NCI-H1048 (cell line): ENCODE measurements at places on chromosomes 5 and 9.

GRCh38 chr5:43312076-43312661, 1.0 kb downstream of the HMGCS1 start:
- DNase-seq = no peak

- DNase-seq = no peak
Observed at GRCh38 chr5:43687275-43687674, 84.3 kb downstream of the NNT start.

- no peak for DNase-seq
Observed at GRCh38 chr5:138611678-138612218, 36.5 kb upstream of the HSPA9 start.

DNA sequence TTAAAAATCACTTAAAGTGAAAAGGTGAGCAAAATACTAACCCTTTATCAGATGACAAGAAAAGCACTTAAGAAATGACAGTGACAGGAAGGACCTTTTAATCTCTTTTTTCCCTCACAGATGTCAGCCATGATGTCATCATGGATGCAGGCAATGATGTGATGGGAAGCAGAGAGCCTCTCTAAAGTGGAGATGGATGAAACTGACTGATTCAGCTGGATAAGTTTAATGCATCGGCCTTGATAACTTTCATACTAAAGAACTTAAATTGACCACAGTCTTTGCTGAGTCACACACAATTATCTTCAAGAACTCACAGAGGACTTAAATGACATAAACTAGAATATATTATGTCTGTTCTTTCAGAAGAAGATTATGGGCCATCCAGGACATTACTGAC, 153.2 kb upstream of the FGF10 start:
- no peak for DNase-seq

- no peak for DNase-seq
Observed at GRCh38 chr9:122986010-122986409, 45.2 kb downstream of the RABGAP1 start.

GRCh38 chr5:1997640-1998347, 115.1 kb upstream of the IRX4 start:
- no peak for DNase-seq

- DNase-seq = no peak
Observed at GRCh38 chr9:78612091-78612490, 315.2 kb downstream of the PSAT1 start.

DNA sequence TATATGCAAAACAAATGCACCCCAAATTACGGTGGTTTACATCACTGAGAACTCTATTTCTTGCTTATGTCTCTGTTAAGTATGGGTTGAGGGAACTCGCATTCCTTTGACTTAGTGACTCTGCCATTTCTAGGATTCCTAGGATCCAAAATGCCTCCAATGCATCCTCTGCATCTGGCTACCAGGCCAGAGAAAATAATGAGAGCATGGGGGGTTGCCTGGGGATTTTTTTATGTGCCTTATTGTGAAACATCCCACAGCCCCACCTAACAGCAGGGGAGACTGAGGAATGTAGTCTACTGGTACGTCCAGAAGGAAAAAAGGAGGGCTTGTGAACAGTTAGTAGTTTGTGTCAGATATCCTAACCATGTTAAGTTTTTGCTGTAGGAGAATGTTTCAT, 466.0 kb upstream of the ARRDC3 start:
- DNase-seq = no peak

DNA sequence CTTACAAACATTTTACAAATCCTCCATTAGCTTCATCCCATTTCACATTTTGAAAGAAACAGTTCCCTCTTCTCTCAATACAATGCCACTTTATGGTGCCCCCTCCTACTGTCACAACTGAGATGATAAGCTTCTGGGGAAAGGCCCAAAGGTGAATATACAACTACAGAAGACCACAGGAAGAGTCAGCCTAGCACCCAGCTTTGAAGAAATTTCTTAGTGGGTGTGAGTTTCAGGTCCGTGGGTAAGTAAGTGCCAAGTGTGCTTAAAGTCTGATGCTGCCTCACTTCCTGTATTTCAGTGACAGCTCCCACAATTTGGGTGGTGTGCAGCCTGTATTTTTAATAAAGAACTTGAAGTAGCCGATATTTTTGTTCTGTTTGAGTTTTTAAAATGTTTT, 68.1 kb downstream of the ARHGEF28 start:
- DNase-seq = no peak

GRCh38 chr9:35226651-35227050, 64.8 kb downstream of the UNC13B start:
- DNase-seq = no peak

GRCh38 chr9:96483197-96483596, 33.2 kb downstream of the HABP4 start:
- no peak for DNase-seq

GRCh38 chr9:89530726-89531125, 32.8 kb upstream of the SEMA4D start:
- DNase-seq = no peak

DNA sequence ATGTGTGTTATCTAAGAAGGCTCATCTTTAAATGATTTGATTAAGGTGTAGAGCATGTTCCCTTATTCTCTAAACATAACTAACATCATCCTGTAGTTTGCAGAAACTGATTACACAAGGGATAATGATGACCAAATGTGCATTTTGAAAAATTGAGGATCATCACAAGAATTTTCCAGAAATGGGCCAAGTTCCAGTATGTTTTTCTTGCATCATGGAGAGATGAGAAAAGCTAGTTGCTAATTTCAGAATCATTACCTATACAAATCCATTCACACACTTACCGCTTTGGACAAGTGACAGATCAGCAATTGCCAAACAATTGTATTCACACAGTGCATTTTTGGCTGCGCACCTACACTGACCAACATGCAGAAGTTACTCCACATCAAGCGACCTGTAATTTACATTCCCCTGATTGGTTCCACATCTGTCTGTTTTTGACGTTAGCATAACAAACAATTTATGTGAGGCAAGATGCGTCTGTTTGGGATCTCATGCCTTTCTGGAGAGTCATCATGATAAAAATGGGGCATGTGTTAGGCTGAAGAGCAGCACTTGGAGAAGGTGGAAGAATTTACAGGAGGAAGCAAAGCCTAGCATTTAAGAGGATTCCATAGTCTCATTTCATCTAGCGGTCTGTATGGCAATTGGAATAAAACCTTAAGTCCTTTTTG, 2.8 kb upstream of the BNC2 start:
- DNase-seq = no peak

DNA sequence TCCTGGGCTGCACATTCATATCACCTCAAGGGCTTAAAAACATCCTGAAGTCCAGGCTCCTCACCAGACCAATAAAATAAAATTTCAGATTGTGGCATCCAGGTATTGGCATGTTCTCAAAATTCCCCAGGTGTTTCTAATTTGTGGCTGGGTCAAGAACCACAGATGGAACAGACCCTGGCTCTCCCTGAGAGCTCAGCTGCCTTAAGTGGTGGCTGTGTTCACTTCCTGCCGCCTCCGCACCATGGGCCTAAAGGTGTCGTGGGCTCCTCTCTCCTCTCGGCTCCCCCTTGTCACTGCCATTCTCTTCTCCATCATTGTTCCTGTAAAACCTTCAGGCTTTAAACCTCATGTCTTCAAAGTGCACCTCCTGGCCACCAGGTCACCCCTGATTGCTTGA, 17.8 kb upstream of the CCNJL start:
- DNase-seq = no peak

DNA sequence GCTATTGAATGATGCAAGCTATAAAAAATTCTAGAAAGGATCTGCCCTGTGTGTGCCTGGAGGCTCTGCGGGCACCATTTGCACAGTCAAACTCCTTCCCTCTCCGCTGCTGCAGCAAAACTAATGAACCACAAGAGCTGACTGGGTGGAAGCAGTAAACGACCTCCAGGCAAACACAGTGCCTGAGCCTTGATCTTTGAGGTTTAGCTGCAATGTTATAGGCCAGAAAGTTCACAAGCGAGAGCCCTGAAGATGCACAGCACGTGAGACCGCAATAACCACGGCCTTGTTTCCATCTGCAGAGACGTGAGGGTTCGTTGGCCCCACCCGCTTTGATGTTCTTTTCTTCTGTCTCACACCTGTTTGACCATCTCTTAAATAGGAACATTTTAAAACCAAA, 69.2 kb upstream of the S1PR3 start:
- no peak for DNase-seq

- no peak for DNase-seq
Observed at GRCh38 chr9:133121915-133122550, 993 bp upstream of the RALGDS start.

DNA sequence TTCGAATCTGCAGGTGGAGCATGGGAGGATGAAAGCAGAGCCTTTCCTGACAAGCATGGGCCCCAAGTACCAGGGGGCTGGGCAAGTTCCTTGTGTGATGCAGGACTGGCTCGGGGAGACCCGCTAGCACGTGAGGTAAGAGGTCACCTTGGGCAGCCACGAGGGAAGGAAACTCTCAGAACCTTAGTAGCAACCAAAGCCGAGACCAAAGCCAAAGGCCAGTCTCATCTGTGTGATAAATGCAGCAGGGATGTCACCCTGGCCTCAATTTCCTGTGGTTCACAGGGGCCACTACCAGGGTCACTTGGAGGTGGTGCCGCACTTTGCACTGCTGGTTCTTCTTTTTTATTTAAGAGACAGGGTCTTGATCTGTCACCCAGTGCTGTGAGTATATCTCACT, 39.5 kb downstream of the PRRT1B start:
- DNase-seq = no peak

- DNase-seq = no peak
Observed at GRCh38 chr5:83277154-83277553, 194.4 kb upstream of the VCAN start.

- no peak for DNase-seq
Observed at GRCh38 chr5:178419651-178420050, 170.5 kb downstream of the COL23A1 start.

GRCh38 chr5:139391570-139392323, 2.0 kb upstream of the MZB1 start:
- no peak for DNase-seq

- no peak for DNase-seq
Observed at GRCh38 chr9:124559871-124560270, 52.7 kb upstream of the NR5A1 start.

GRCh38 chr5:143208781-143209510, 194.5 kb downstream of the NR3C1 start:
- DNase-seq = no peak

- no peak for DNase-seq
Observed at GRCh38 chr9:6498982-6499381, 86.0 kb downstream of the UHRF2 start.

DNA sequence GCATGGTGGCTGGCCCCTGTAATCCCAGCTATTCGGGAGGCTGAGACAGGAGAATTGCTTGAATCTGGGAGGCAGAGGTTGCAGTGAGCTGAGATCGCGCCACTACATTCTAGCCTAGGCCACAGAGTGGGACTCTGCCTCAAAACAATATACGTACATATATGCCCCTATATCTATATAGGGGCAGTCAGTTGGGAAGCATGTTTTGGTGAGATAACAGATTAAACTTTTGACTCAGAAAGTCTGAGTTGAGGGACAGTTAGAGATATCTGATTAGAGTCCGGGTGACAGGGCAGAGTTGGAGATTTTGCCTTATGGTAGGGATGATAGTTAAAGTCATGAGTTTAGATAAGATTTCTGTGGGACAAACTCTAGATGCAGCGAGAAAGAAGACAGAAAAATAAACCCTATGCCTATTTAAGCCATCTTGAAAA, 71.8 kb upstream of the ALDH1A1 start:
- DNase-seq = no peak

DNA sequence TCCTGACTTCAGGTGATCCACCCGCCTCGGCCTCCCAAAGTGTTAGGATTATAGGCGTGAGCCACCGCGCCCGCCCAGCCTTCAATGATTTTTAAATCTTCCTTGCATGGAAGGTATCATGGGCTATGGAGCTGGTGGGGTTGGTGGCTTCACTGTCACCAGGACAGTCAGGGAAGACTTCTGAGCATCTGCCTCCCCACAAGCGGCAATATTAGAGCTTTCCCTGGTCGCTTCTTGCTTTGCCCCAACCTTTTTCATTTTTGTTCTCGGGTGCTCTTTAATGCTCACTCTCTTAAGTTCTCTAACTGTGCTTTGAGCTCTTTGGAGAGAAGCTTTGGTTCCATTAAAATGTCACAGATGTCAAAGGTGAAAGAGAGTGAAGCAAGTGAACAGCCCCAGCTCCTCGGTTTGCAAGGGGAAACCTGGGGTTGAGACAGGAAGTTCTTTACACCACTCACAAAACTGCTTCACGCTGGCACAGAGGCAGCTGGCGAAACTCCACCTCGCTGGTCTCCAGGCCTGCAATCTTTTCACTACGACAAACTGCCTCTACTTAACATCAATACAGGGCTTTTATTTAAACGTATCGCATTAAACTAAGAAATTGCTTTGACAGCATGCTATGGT, 142.5 kb upstream of the RETREG1 start:
- DNase-seq = no peak

GRCh38 chr5:37077146-37077545, 172.0 kb downstream of the CPLANE1 start:
- DNase-seq = no peak

DNA sequence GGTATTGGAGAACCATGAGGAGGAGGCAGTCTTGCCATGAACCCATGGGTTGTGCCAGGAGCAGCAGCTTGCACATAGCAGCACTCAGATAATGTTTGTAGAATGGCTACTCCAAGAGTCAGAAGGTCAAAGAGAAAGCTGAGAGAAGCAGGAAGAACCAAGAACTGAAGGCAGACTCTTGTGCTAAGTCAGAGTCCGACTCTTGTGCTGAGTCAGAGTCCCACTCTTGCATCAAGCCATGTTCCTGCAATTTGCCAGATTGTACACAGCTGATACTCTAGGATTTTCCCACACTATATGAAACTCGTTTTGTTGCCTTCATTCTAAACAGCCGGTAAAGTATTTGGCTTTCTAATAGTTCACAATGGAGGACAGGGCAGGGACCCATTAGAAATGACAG, 26.2 kb upstream of the HSPA9 start:
- no peak for DNase-seq

DNA sequence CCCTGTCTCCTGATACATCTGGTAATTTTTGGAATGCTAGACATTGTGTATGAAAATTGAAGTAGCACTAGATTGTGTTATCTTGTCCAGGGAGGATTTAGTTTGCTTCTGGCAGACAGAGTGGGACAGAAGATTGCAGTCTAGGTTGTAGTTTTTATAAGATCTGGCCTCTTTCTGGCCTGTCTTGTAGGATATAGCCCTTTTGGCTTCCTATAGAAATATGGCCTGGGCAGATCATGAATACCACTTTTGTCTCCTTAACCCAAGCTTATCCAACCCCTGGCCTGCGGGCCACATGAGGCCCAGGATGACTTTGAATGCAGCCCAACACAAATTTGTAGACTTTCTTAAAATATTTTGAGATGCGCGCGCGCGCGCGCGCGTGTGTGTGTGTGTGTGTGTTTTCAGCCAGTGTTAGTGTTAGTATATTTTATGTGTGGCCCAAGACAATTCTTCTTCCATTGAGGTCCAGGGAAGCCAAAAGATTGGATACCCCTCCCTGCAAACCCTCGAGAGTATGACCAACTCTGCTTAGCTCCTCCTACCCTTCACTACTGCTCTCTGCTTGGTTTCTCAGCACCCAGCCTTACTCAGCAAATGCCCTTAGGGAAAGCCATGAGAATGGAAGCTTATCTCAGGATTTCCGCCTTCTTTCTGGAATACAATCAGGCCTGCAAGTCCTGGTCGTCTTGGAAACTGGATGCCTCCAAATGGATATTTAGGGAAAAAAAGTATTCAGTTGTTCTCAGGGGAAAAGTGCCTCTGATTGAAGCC, 26.5 kb downstream of the ANKRD33B start:
- DNase-seq = no peak
